Activated CD8-positive, alpha-beta memory T cell treated with anti-CD3 and anti-CD28 coated beads for 1 hour (primary cell): ENCODE measurements at places on chromosomes 2 and 18.

DNA sequence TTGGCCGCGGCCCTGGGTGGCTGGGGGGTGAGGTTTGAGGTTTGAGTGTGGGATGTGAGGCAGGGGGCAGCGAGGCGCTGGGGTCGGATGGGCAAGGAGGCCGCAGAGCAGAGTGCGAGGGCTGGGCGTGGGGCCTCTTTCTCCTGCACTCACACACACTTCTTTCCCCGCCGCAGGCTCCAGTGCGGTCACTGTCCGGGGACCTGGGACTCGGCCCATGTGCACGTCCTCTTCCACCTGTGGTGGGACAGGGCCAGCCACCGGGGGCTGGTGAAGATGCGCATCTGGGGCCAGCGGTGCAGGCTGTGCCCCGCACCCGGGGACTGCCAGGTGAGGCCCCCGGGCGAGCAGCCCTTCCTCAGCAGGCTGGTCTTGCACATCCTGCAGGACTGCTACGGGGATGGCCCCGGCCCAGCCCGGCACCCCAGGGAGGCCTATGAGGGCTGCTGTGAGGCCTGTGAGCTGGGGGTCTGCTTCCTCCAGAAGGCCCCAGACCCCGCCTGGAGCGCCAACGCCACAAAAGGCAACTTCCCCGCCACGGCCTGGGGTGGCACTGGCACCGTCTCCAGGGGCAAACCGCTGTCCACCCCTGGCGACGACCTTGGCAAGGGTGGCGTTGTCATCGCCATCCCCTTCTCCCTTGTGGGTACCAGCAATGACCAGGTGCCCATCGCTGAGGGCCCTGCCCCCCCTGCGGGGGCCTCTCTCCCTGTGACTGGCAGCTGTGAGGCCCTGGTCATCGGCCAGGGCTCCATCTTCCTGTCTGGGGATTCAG is 2.2 kb downstream of the RTP5 start:
- no peak for DNase-seq

DNA sequence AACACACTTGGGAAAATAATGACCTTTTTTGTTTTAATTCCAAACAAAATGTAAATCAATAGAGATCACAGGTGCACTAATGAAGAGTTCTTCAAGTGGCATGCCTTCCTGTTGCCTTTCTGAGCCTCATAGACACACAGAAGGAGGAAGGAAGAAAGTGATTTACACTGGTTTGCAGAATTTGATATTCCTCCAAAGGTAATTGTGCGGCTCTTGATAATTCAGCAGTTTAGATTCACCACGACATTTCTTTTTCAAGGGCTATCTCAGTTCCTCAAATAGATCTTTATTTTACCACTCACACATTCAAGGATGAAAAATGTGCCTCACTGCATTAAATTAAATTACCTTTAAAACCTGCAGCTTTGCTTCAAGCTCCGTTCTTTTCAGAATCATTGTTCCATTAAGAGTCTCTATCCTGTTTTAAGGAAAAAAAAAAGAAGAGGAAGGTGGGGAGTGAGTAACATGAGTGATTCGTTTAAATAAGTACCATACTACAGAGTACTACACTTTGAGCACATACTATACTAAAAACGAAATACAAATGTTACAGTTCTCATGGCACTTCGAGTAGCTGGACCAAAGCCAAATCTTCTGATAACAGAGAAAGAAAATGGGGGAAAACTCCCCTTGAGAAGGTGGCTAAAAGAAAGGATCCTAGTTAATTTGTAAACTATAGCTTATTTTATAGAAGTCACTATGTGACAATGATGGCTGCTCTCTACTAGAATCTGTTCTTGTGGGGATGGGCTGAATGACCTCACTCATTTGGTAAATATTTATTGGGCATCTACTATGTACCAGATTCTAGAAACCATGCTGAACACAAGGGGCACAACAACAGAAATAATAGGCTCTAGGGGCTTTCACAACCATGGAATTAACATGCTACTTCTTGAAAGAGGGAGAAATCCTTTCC is 16.6 kb downstream of the CYTIP start:
- DNase-seq: no peak

DNA sequence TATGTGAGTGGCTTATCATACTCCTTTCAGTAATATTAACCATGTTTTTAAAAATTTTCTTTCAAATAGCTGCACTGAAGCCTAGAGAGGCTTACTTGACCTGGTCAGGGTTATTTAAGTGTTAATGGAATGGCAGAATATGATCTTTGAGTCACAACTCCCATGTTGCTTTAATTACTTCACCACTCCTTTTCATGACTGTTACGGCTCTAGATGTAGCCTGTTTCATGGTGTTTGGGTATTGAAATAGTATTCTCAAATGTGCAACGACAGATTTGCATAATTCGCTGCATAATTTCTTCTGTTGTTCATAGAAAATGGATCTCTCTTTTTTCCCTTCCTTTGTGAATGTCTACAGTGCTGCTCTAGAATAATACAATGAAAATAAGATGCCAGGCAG is 51.6 kb upstream of the PLA2R1 start:
- no peak for DNase-seq

DNA sequence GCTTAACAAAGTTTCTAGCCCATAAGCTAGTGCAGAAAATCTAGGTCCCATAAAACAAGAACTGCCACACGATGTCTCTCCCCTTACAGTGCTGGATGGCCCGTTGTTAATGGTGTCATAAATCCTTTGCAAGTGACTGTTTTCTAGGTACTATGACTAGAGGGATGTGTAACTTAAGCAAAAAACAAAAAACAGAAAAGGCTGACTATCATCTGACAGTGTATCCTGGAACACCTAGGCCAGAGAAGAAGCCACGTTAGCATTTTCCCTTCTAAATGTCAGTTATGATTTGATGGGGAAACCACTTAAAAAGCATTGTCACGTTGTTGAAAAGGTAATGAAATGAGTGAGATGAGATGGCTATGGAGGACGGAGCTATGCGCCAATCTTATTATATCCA is 2.4 kb downstream of the CASP8 start:
- DNase-seq: no peak

DNA sequence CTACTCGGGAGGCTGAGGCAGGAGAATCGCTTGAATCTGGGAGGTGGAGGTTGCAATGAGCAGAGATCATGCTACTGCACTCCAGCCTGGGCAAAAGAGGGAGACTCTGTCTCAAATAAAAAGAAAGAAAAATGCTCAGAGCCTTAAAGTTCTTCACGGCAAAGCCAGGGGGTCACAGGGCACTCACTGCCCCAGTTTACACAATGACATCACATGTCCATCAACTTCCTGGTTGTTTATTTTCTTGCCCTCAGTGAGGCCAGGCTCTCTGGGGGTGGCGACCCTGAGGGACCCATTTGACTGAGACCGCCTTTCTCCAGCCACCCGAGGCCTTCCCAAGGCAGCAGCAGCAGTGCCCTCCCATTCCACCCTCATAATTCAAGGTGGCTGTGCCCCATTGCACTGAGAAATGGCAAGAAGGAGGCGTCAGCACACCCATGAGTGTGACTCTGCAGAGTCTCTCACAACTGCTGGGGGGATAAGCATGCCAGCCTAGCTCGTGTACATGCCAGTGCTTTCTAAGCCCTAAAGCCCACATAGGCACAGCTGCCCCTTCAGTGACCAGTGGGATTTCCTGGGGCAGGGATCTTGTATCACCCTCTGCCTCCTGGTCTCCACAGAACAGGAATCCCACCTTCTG is 50.0 kb downstream of the SFXN5 start:
- no peak for DNase-seq

DNA sequence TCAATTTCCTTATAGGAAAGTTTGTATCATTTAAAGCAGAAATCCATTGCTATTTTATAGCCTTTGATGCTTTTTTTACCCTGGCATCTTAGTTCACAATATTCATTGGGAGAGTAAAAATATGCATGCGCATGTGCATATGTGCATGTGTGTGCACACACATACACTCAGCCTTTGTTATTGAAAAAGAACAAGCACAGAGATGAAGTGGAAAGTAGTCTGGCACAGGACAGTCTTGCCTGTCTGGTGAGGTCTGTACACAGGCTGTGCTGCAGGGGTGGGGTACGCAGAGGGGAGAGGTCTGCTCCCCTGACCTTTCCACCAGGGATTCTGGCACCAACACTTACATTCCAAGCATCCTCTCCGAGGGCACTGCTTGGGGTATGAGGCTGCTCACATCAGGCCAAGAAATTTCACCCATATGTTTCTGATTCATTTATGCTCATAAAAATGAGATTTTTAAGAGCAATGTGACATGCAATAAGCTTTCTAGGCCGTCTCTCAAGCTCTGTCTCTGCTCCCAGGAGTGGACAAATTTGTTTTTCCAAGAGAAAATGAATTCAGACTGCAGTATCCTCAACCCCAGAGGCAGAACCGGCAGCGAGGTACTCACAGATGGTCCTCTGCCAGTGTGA is 237.2 kb downstream of the INSIG2 start:
- DNase-seq: no peak

DNA sequence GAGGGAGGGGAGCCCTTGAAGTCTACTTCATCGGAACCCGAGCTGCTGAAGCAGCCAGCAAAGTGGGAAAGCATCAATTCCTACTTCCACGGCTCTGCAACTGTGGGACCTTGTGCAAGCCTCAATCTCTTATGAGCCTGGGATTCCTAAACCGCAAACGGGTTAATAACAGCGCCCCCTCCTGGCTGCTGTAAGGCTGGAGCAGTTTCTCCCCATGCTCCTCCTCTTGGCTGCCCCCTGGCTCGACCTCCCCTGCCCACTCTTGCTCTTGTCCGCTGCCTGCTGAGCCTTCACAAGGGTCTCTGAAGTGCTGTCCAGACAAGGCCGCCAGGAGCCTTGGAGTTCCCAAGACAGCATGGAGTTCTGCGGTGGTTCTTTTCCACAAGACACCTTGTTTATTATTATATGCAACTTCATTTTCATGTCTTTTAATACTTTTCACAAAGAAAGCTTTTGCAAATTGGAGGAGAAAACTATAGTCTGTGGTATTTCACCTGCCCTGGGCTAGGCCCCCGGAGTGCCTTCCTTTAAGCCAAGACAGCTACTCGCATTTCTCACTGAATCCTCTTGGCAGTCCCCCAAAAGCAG is 157.2 kb downstream of the DDX1 start:
- DNase-seq: no peak

- no peak for DNase-seq
These were observed 95.7 kb downstream of the CTIF start for GRCh38 chr18:48634491-48634890.

DNA sequence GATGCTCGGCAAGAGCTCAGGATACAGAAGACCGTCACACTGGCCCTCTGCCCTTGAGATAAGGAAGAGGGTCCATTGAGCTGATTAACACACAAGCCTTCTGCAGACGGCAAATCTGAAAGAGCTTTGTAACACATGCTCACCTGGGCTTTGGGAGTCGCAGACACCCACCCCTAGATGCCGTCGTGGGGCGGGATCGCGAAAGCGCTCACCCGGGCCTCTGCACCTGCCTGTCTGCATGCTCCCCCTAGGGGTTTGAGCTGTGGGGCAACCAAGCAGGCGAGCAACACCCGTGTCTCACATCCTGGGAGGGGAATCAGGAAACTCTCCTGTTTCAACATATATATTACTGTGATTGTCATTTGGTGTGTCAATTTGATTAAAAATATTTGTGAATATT is 99.8 kb upstream of the KCNH7 start:
- DNase-seq: no peak

DNA sequence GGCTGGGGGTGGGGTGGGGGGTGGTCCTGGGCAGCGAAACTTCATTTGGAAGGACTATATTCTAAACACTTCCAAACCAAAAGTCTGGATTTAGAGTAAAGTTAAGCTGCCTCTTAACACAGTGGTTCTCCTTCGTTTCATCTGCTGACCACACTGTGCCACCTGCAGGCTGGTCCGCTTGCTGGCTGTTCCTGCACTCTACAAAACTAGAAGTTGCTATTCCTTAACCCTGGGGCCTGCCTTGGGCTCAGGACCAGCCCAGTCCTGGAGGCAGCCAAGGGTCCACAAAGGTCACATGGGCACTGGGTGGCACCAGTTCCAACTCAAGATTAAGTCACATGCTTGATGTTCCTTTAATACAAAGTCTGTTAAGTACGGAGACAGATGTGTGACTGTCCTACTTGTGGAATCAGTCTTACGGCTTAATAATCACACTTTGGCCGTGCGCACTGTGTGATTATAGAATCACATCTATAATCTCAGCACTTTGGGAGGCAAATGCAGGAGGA is 195.4 kb downstream of the FAM210A start:
- DNase-seq: no peak

- DNase-seq: no peak
These were observed 470.9 kb upstream of the ACVR2A start for GRCh38 chr2:147373800-147374422.

- no peak for DNase-seq
These were observed 9.3 kb downstream of the CD8A start for GRCh38 chr2:86781363-86781762.
